ENCODE measurements at places on chromosomes 6 and 20.

- H3K27me3 ChIP-seq: no peaks in the 10 kb centered on the region
- DNase-seq: no peak
- no peak overlapping the region for H3K4me3 ChIP-seq
- H3K27ac ChIP-seq: no peak overlapping the region
- H3K36me3 ChIP-seq: no peaks in the 10 kb centered on the region
Measured at GRCh38 chr20:51510936-51511605, 31.4 kb downstream of the NFATC2 start.

- no peaks in the 10 kb centered on the region for H3K27me3 ChIP-seq
- H3K27ac ChIP-seq: no peak overlapping the region
- no peak for DNase-seq
- no peaks in the 10 kb centered on the region for H3K4me1 ChIP-seq
Measured at GRCh38 chr6:16396497-16397319, 158.3 kb downstream of the GMPR start.

- DNase-seq: no peak
- no peaks in the 10 kb centered on the region for H3K36me3 ChIP-seq
- no peak overlapping the region for H3K27ac ChIP-seq
- no peaks in the 10 kb centered on the region for H3K27me3 ChIP-seq
Measured at GRCh38 chr20:12203399-12203798, 285.7 kb downstream of the BTBD3 start.

DNA sequence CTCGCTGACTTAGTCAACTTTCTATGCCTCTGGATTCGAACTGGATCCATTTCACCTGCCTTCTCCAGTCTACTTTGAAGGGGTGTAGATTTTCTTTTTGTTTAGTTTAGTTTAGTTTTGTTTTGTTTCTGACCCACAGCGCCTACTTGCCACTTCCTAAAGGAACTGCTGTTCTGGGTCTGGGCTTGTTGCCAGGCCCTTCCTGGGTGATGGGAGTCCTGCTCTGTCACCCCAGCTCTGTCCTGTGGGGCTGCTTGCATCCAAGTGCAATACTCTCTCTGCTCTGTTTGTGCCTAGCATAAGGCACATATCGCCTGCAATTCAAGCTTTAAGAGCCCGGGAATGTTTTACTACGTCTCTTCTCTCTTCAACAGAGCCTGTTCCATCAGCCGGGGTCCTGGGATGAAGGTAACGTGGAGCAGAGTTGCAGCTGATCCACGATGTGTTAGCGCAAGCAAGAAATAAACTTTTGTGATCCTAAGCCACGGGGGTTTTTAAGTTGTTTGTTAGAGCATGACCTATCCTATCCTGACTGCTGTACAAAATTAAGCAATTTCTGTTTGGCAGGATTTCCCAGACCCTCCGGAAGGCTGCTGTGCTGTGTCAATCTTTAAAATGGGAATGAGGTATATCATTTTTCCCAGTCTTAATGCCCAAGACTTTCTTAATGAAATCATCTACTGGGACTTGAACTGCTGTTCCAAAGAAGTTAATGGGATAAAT is 30.9 kb upstream of the TAGAP start:
- peaks cover 21% of the 10 kb centered on the region for H3K4me1 ChIP-seq
- no peaks in the 10 kb centered on the region for H3K36me3 ChIP-seq
- no peak overlapping the region for H3K27ac ChIP-seq
- DNase-seq: no peak
